ENCODE measurements at places on chromosomes 5 and 9.
A peak's percentile ranks its signal among the peaks of the same experiment; 100 is the strongest.

DNA sequence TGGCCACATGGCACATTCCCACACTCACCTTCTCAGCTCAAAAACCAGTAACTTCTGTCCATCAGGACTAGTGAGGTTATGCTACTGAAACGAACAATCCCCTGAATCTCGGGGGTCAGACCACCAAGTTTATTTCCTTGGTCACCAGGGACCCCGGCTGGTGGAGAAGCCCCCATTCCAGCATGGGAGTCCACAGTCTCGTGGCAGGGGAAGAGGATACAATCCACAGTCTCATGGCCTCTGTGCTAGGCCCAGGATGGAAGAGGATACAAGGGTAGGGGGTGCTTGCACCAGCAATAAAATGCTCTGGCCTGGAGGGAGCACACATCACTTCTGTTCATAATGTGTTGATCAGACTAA is 7.4 kb upstream of the CARD19 start:
- DNase-seq: no peak

DNA sequence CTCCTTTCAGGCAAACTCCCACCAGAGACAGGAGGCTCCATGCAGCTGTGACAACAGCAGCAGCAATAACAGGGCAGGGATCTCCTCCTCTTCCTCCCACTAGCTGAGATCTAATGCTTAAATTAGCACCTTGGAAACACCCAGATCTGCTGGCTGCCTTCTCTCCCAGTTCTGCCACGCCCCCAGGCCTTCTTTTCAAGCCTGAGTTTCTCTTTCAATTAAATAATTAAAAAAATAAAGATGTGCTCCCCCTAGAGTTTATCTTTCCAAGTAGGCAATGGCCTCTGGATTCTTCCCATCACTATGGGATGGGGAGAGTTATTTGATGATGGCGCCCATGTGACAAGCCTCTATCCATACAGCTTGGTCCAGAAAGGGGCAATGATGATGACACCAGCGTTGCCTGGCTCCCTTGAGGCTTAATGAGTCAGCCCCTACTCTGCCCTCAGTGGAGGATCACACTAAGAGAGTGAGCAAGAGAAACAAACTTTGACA is 3.8 kb downstream of the FAM219A start:
- peak; percentile 80 for DNase-seq

DNA sequence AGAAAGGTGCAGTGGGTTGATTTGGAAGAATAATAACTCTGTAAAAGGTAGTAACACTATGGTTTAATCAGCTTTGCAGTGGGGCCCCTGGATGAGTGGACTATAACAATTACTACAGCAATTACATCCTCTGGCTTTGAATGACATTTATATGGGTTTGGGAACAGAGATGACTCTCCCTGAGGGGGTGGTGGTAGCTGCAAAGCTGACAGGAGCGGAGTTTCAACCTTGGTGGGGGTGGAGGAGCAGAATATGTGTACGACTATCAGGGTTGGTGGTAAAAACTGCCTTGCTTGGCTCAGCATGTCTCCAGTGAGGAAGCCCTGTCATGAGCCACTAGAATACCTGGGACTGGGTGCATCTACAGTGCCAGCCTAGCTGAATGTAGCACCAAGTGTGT is 28.3 kb upstream of the NR3C1 start:
- DNase-seq: no peak

- DNase-seq: peak; percentile 74
These were observed 72.0 kb downstream of the SEMA6A start for GRCh38 chr5:116502616-116503015.

GRCh38 chr9:115414561-115414960 is 296.6 kb upstream of the TNC start:
- no peak for DNase-seq

GRCh38 chr5:125583321-125584139 is 837.1 kb upstream of the ZNF608 start:
- DNase-seq: no peak

- DNase-seq: no peak
These were observed 125.3 kb upstream of the IQGAP2 start for GRCh38 chr5:76277736-76278135.

DNA sequence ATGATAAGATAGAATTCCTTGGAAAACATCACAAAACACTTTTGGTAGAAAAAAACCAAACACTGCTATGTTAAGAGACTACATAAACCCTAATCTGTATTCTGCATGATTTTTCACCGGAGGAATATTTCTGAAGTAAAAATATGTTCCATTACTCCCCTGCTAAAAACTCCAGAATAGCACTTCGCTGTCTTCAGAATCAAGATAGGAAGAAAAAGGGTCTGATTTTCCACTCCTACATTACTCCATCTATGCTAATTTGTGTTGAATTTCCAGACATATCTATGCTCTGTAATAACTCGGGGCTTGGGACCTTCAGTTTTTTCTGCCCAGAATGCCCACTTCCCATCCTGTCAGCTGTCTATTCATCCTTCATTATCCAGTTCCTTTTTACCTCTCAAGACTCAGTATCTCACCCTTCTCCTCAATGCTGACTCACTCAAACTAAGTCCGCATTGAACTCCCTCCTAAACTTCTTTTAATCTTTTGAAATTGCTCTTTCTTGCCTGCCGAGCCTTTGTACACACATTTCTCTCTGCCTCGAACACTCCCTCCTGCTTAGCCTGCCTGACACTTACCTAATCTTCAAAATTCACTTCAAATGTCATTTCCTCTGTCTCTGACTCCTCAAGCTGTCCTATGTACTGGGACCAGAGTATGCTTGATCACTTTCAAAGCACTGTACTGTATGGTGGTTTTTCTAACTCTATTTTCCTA is 171.0 kb downstream of the ARRDC3 start:
- peak; percentile 63 for DNase-seq

GRCh38 chr5:44603496-44604272 is 205.1 kb upstream of the MRPS30 start:
- DNase-seq: no peak

- no peak for DNase-seq
These were observed 13.7 kb downstream of the FCN2 start for GRCh38 chr9:134894136-134894860.

DNA sequence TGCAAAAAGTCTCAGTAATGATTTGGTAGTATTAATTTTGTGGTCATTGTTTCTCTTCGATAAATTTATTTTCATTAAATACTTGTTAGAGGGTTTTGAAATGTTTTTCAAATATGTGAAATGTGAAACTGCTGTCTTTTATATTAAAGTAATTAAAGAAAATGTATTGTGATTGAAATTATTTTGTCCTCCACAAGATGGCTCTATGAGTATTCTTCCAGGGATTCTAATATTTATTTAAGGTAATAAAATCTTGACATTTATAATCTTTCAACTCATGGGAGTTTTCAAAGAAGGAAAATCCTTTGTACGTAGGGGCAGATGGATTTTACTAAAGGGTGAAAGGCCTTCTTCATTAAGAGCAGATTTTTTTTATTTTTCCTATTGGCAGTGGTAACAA is 19.3 kb downstream of the ISOC1 start:
- no peak for DNase-seq

DNA sequence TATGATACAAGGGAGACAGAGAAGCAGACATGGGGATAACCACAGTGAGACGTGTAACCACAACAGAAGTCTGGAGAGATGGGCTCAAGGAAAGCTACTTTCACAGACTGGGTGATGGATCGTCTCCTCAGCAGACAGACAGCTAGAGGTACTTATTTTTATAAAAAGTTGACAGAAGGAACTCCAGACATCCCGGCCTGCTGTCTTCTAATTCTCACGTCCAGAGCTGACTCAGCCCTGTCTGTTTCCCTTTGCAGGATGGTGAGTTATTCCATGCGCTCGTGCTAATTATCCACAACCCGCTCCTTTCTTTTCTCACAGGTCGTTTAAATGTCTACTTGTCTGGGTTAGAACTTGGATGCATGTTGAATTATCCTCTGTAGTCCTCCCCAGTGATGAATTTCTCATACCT is 304.5 kb downstream of the CWC27 start:
- no peak for DNase-seq

DNA sequence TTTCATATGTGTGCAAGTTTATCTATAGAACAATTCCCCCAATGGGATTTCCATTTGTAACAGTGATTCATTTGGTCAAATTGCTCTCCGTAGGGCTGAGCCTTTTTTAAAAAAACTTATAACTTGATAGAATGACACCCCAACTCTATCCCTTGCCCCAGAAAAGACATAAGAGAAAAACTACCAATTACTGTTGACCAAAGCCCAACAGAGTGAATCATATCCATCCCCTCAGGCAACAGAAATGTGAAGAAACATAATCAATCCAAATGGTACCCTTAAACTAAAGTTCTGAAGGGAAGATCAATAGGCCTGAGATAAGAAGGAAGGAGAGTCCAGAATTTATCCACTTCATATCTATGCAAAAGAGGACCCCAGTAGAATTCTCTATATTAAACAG is 17.8 kb downstream of the TICAM2 start:
- DNase-seq: no peak

DNA sequence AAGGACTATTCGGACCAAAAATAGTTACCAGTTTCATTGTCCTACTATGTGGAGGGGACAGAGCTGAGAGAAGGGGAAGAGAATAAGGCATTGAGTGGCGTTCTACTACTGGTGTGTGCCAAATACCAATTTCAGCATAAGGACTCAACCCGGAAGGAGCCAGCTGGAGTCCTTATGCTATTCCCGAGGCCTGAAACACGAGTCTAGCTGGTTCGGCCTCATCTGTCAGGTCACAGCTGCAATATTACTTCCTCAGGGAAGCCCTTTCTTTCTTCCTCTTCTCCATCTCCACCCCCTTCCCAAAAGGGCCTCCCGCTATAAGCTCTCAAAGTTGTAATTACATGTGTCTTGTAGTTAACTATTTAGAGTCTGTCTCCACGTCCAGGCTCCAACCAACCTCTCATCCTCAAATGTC is 20.5 kb upstream of the FER start:
- no peak for DNase-seq

GRCh38 chr5:93777620-93778019 is 36.2 kb upstream of the POU5F2 start:
- no peak for DNase-seq

DNA sequence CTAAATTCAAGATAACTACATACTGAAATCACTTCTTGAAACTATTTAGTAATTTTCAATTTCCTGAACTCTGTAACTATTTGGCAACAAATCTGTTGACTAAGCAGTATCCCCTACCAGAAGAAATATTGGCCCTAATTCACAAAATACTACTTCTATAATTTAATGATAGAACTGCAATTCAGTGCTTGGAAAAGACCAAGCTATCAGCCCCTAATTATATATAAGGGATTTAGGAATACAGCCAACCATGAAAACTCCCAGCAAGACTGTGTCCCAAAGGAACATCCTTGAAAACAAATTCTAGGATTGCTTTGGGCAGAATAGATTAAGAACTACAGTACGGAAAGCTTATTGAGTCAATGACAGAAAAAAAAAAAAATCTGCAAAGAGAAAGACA is 169.2 kb downstream of the RAB3C start:
- no peak for DNase-seq

DNA sequence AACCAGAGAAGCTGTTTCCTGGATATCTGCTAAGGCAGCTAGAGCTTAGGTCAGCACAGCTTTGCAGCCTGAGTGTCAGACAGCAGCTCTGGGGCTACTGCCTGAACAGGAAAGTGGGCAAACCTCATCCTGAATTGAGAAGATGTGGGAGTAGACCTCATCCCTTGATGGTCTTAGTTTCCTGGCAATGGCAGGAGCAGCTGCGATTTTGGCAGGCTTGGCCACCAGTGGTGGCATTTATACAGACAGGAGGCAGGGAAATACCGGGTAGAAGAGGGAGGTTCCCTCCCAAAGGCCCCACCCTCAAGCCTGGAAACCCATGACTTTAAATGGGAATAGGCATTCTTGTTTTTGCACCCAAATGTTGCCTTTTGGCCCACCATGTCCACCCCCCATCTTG is 69.7 kb downstream of the LIX1 start:
- DNase-seq: no peak

DNA sequence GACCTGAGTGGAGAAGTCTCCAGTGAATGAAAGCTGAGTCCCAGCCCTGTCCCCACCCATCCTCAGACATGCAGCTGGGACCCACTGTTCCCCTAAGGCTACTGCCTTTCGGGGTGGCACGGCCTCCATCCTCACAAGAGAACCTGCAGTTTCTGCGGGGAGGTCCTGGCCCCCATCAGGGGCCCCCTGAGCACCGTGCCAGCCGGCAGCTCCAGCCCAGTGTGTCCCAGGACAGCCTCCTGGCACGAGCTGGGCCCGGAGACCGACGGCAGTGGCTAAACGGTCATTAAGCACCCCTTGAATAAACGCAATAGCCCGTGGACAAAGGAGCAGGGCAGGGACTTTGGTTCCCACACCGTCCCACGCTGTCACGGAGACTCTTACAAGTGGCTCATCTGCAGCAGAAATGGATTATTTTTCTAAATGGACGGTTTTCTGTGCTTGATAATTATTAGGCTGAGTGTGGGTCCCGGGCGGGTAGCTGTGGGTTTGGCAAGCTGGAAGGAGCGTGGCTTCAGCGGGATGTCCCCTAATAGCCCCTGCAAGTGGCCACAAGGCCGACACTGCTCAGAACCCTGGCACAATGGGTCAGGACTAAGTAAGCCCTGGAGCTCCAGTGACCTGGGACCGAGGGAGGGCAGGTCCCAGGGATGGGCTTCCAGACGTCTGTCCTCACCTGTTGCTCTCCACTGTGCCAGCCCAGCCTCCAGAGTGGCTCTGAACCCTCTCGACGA is 17.4 kb downstream of the FAM78A start:
- no peak for DNase-seq

GRCh38 chr5:91424638-91425436 is 41.7 kb upstream of the ARRDC3 start:
- no peak for DNase-seq

- DNase-seq: no peak
These were observed 81.3 kb downstream of the ADAMTSL1 start for GRCh38 chr9:18555105-18555883.

GRCh38 chr9:135216791-135217441 is 129.4 kb downstream of the OLFM1 start:
- DNase-seq: no peak

- DNase-seq: no peak
These were observed 102.1 kb upstream of the PAPPA start for GRCh38 chr9:116051528-116051927.

GRCh38 chr5:57818397-57818796 is 335.8 kb upstream of the ACTBL2 start:
- no peak for DNase-seq

DNA sequence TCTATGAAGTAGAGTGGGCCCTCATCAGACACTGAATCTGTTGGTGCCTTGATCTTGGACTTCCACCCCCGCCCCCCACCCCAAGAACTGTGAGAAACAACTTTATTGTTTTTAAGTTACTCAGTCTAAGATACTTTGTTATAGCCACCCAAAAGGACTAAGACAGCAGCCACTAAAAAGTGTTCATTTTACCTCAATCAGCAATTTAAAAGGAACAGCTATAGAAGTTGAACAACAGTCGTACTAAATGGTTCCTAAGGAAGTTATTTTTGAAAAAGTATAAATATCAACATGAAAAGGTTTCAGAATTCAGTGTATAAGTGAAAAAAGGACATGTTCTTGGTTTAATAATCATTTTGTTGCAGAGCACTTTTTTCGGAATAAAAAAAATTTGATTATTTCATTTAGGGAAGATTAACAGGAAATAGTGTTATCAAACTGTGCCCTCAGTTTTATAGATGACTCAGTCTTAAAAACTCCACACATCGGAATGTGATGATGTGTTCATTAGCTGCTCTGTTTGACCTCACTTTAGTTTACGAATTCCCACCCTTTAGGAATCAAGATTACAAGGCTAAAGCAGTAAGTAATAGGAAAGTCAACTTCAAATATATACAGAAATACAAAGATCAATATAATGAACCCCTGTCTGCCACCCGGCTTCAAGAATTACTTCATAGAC is 71.2 kb downstream of the MTAP start:
- DNase-seq: peak; percentile 87

- DNase-seq: no peak
These were observed 48.9 kb downstream of the SLC27A6 start for GRCh38 chr5:129014185-129014584.

GRCh38 chr9:16729651-16730050 is 140.8 kb downstream of the BNC2 start:
- DNase-seq: no peak

All from iris pigment epithelial cell (primary cell).